ENCODE measurements at places on chromosomes 4 and X.

DNA sequence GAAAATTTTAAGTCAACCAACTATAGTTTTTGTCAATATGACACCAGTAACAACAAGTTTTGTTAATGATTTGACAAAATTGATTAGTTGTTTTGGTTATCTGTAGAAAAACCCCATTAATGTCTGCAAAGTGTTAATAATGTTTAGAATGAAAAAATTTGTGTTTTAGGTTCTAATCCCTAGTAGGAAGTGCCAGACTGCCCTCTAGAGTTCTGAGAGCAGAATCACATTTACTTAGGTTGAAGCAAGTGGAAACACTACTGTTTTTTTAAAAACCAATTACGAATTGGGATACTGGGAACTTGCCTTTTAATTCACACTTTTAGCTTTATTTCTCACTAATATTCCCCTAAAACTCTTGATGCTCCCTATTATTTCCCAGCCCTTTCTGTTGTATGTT is 101.1 kb upstream of the CYLC1 start:
- no peak for DNase-seq

DNA sequence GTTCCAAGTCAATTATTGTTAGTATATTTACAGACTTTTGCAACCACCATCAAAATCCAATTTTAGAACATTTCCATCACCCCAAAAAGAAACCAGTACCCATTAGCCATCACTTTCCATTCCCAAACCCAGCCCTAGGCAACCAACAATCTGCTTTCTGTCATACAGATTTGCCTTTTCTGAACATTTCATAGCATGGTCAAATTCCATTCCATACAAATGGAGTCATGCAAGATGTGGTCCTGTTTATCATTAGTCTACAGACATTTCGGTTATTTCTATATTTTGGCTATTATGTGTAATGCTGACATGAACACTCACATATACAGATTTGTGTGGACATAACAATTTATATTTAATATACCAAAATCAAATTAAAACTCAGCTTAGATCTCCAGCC is 508.7 kb downstream of the ZNF674 start:
- no peak for DNase-seq

- DNase-seq, result no peak
Measured at GRCh38 chr4:89422441-89422990, 114.9 kb upstream of the GPRIN3 start.

- DNase-seq, result no peak
Measured at GRCh38 chr4:101306225-101306624, 41.1 kb downstream of the PPP3CA start.

- no peak for DNase-seq
Measured at GRCh38 chrX:71492231-71493065, 40.5 kb upstream of the OGT start.

DNA sequence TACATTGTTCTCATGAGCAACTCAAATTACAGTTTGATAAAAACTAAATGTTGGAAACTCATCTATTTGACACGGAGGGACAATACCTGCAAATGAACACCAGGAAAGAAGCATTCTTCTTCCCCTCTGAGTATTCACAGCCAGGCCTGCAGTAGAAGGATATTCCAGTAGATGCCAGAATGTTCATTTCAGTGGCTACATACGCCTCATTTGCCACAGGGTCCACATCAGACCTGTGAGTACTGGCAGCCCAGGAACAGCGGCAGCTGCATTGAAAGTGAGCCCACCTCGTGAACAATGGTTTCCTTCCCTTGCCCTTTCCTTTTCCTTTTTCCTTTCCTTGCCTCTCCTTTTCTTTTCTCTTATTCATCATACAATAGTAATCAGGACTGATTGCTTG is 81.1 kb upstream of the NEIL3 start:
- DNase-seq, result no peak

DNA sequence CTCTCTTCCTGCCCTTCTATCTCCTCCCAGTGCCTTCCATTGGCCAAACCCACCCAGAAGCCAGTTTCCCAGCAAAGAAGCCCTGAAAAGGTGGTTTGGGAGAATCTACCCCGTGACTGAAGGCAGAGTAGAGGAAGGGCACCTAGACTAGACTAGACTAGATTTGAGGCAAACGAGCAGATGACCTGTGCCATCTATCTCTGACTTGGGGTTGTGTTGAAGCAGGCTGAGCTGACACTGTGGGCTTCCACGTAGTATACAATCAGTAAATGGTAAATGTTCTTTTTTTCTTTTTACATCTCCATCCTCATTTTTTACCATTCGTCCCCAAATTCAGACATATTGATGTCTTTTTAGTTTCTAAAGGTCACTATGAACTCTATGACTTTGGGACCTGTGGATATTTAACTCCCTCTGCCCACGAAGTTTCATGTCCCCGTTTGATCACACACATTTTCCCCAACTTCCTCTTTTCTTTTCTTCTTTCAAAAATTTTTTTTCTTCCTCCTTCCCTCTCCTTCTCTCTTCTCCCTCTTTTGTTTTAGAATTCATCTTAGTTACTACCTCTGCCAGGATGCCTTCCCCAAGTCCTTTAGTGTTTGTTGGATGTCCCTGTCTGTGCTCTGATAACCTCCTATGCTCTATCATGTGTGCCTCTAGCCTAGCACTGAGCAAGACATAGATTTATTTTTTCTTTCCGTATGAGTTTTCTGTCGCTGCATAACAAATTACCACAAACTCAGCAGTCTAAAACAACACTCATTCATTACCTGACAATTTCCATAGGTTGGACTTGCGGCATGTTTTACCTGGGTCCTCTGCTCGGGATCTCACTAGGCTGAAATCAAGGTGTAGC is 6.2 kb upstream of the AFF1 start:
- DNase-seq, result no peak

- no peak for DNase-seq
Measured at GRCh38 chrX:69900491-69900890, 149.2 kb downstream of the AWAT2 start.

DNA sequence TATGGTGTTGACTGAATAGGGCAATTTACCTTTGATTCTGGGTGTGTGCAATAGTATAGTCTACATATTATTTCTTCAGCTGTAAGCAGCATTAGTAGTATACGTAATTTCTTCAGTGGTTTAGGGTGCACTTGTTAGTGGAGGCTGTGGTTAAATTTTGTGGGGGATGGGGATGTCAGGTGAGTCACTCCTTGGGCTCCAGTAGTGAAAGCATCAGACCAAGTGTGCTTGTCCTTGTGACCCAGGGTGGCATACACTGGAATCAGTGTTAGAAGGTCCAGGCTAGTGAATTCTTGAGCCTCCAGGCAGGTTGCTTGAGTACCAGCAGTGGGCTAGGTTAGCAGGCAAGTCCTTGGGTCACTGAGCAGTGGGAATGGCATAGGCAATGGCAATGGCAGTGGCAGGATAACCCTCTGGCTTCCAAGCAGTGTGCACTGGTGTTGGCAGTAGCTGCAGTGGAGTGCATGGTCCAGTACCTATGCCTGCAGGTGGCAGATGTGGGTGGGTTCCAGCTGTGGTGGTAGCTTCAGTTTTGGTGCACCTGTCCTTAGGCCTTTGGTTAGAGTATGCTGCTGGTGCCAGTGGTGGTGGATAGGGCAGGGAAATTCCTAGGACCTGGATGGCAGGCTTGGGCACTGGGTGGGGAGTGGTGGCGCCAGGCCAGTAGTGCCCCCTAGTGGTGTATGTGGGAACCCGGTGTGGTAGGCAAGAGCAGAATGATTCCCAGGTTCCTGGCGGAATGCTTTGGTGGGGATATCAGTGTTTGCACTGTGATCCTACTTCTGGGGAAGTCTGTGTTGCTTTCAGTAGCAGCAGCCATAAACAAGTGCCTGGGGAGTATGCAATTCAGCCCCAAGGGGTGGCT is 531.0 kb downstream of the SMARCA1 start:
- no peak for DNase-seq

DNA sequence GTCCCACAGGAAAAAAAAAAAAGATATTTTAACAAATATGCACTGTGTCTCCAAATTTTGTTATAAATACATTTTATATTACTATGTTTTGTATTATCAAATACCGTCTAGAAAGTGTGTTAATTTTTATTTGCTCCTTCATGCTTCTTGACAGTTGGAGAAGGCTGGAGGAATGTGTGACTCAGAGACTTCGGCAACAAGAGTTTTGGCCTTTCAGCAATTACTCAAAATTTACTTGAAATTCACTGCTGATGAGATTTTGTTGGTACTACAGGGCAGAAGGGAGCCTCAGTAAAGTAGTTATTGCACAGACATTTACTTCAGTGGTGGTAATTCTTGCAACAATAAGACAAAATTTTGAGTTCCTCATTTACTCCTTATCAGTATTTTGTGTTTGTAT is 2164.0 kb downstream of the PCDH7 start:
- DNase-seq, result no peak

Data from stimulated activated CD8-positive, alpha-beta memory T cell treated with anti-CD3 and anti-CD28 coated beads, Interleukin-15, amount 100 ng/mL, for 1 hour (primary cell).